ENCODE measurements at places on chromosomes 16 and 17.

- no peak for DNase-seq
Observed at GRCh38 chr17:61135782-61136181, 263.9 kb upstream of the TBX2 start.

DNA sequence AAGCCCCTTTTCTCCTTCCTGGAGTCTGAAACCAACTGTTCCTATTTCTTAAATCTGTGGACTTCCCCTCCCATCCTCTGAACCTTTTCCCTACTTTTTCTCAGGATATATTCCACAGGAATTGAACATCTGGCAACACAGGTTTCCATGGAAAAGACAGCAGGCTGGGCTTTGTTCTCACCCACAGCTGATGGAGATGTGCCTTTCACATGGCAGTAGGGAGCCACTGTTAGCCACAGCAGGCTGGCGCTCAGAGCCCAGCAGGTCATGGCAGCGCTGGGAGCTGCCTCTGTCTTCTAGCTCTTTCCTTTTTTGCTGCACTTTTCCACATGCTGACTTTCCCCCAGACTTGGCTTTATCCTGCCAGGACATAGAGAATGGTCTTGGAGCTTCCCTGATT lies 116.4 kb upstream of the NLRP1 start:
- no peak for DNase-seq

GRCh38 chr16:23802776-23803175 lies 33.0 kb upstream of the PRKCB start:
- no peak for DNase-seq

- DNase-seq = no peak
Observed at GRCh38 chr16:13060932-13061331, 159.5 kb downstream of the SHISA9 start.

DNA sequence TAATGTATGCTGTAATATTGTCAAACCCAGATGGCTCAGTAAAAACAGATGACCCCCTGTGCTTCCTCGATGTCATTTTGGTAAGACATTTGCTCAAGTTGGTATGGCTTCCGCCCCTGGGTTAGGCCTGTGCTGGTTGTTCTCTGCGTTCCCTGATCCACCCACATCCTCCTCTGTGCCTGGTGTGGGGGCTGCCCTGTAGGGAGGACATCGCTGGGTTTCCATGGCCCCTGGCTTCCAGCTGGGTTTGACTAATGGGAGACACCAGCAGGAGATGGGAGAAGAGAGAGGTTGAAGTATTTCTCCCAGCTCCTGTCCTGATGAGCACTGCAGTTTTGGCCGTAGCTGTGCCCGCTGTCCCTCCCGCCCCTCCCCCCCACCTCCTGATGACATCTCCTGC lies 4.4 kb upstream of the MFAP4 start:
- DNase-seq = no peak

GRCh38 chr17:1108478-1108764 lies 71.4 kb downstream of the ABR start:
- no peak for DNase-seq

DNA sequence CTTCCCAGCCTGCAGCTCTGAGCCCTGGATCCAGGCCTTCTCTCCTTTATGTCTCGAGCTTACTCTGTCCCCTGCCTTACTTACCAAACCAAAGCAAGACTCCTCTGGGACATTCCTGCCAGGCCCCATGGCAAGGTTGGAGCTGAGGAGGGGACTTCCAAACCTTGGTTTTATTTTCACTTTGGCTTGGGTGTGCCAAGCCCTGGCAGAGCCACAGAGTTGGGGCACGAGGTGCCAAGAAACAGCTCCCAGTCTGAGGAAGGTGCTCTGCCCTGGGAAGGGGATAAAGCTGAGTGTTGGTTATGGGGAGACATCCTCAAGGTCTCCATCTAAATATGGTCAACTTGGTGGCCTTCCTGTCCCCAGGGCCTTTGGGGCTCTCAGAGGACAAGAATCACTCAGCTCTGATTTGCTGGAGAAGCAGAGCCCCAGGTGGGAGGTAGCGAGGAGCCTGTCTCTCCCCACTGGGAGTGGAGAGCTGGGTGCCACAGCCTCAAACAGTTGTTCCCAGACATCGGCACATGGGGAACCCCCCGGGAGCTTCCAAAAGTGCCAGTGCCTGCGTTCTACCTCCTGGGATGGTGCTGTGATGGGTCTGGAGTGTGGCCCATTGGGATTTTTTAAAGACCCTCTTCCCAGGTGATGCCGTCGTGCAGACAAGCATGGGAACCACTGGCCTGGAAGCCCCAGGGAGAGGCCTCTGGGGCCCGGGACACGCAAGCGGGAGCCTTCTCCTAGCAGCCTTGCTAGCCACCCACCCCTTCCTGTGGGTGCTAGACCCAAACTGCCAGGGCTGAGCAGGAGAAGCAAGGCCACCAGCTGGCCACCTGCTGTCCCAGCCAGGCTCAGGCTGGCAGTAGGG lies 10.3 kb downstream of the NLRC5 start:
- no peak for DNase-seq

- DNase-seq = no peak
Observed at GRCh38 chr16:65989861-65990604, 376.5 kb upstream of the CDH5 start.

- DNase-seq = peak; percentile 36
Observed at GRCh38 chr17:34246446-34246845, 8.6 kb upstream of the CCL2 start.

DNA sequence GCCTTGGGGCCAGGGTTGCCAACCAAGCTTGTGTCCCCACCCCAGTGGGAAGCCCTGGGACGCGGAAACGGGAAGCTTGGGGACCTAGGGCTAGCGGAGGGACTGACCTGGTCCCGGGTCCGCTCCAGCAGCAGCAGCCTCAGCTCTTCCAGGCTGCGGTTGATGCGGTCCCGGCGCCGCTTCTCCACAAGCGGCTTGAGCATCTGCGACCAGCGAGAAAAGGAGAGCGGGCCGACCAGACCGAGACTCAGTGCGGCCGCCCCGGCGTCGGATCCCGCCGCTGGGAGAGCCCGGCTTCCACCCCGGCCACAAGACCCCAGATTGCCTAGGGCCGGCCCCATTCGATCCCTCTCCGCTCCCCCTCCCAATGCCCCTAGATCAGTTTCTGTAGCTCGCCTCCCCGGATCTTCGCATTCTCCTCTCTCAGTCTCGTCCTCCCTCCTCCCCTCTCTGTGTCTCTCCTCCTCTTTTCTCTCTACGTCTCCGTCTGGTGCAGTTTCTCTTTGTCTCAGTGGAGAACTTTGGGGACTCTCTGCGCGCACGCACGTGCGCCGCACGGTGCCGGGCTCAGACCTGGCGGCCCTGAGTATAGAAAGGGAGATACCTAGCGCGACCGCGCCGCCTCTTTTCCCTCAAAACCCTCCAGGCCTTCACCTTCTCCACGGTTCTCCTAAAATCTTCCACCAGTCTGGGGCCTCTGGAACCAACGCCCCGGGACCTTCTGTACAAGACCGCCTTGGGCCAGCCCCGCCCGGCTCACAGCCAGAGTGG lies 797 bp downstream of the HES7 start:
- DNase-seq = peak; percentile 57

DNA sequence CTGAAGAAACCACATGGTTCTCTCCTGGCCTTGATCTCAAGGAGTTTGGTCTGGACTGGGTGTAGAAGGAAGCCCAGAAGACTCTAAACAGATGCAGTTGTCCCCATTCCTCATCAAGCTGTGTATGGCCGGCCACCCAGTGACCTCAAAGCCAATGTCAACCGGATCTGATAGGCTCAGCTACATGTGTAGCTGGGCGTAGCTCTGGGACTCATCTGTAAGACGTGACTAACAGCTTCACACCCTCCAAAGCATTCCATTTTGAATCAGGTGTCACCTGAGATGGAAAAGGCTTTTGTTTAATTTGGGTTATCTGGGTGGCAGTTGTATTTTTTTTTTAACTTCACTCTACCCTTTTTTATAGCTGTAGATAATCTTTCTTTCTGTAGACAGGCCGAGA lies 130.4 kb downstream of the ABCC12 start:
- DNase-seq = no peak

DNA sequence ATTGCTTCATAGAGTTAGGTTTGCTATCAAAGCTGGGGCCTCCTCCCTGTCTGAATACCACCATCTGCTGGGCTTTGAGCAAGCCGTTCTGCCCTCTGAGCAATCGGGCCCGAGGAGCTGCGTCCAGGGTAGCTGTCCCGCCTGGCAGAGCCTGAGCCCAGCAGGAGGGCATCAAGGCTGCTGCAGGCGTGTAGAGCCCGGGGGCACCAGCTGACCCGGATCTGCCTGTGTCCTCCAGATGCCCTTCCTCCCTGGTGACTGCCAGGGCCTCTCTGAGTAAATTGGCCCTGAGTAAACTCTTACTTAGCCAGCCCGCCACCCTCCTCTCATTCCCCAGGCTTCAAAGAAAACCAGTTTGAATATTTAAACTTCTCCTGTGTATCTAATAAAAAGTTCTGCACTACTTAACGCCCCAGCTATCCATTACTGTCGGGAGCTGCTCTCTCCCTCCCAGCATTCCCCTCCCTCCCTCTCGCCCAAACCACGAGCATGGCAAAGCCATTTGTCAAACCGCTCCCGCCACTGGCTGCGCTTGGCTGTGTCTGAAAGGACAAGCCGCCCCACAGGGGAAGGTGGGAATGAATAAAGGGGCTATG lies 16.4 kb downstream of the CDK5RAP3 start:
- no peak for DNase-seq

DNA sequence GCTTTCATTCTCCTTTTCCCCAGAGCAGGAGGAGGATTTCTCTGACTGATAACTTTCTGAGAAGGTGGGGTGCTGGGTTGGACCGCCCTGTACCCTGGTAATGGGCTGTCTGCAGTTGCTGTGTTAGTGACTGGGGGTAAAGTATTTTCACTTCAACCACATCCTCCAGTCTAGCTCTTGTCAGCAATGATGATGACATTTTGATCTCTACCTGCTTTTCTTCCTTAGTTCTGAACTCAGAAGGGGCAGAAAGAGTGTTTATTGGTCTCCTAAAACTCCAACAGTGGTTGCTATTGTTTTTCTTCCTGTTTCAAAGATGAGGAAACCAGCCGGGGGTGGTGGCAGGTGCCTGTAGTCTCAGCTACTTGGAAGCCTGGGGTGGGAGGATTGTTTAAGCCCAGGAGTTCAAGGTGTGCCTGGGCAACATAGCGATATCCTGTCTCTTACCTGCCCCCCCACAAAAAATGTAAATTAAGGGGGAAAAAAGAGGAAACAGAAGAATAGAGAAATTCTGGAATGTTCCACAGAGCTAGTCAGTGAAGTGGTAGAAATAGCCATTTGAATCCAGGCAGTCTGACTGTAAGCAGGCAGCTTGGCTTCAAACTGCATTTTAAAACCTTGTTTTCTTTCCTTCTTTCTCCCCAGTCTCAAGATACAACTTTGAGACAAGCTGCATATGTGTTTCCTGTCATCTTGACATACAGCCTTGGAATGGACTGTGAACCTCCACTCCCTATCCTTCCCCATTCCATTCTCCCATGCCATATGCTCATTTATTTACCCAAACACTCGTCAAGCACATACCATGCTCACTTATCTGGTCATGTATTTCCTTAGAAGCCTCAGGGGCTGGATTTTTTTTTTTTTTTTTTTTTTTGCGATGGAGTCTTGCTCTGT lies 3.3 kb upstream of the N4BP1 start:
- DNase-seq = peak; percentile 89

DNA sequence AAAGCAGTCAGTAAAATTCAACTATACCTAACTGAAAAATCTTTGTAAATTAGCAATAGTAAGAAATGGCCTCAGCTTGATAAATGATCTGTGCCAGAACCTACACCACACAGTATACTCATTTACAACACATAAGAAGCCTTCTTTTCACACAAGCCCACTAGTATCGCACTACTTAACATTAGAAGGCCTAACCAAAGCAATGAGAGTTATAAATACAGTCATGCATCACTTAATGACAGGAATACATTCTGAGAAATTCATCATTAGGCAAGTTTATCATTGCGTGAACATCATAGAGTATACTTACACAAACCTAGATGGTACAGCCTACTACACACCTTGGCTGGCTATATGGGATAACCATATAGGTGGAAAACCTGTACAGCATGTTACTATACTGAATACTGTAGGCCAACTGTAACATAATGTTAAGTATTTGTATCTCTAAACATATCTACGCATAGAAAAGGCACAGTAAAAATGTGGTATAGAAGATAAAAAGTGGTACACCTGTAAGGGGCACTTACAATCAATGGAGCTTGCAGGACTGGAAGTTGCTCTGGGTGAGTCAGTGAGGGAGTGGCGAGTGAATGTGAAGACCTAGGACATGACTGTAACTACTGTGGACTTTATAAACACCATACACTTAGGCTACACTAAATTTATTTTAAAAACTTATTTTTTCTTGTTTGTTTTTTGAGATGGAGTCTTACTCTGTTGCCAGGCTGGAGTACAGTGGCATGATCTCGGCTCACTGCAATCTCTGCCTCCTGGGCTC lies 126.5 kb upstream of the CORO6 start:
- DNase-seq = no peak

- DNase-seq = no peak
Observed at GRCh38 chr17:40577611-40578065, 12.4 kb upstream of the CCR7 start.

- no peak for DNase-seq
Observed at GRCh38 chr17:81494626-81495377, 17.8 kb downstream of the ACTG1 start.

GRCh38 chr16:76428858-76429257 lies 151.7 kb downstream of the CNTNAP4 start:
- DNase-seq = peak; percentile 48

DNA sequence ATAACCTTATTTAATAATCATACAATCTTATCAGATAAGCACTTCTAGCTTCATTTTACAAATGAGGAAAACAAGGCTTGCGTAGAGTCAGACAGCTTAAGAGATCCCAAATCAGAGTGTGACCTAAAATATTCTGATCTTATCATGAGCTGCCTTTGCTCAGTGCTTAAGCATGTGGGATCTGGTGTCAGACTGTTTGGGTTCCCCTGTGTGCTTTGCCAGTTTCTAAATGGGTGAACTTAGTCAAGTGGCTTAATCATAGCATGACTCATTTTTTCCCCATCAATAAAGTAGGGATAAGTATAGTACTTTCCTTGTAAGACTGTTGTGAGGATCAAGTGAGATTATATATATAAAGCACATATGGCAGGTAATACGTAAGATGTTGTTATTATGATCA lies 612.6 kb upstream of the C16orf82 start:
- no peak for DNase-seq

GRCh38 chr17:41416479-41416878 lies 7.9 kb downstream of the KRT37 start:
- DNase-seq = no peak

DNA sequence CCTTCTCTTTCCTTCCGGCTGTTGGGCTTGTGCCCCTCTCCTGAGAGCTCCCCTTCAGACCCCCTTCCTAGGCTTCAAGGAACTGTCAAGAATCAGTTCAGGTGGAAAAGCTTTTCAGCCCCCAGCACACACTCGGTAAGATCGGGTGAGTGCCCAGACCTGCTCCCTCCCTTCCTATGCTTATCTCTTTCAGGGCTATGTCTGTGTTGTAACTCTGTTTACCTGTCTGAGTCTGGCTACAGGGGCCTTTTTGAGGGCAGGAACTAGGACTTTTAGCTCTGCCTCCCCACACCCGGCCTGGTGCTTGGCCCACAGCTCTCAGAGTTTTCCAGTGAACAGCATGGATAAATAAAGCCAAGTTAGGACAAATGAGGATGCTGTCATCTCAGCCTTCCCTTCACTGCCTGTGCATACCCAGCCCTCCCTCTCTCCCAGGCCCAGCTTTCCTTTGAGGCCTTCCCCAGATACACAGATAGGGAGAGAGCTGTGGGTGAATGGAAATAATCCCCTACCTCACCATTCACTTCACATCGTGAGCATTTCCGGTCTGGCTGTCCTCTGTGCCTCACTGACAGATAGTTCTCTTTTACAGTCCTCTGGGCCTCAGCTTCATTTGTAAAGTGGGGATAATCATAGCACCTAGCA lies 5.7 kb upstream of the MRPS23 start:
- no peak for DNase-seq
